ENCODE measurements at places on chromosomes 2 and 18. TPM values are rescaled to one million over a fixed set of nuclear protein-coding genes. Genes with fewer than 3 reads are reported as not detected.

Gene STPG4
- 12.7 TPM for total RNA-seq

Gene SPDYA
- total RNA-seq, result 2.0 TPM

Gene CUL3
- 81.1 TPM for total RNA-seq

Gene MALL
- 72.6 TPM for total RNA-seq

Gene RPL31
- total RNA-seq, result 1,158 TPM

DNA sequence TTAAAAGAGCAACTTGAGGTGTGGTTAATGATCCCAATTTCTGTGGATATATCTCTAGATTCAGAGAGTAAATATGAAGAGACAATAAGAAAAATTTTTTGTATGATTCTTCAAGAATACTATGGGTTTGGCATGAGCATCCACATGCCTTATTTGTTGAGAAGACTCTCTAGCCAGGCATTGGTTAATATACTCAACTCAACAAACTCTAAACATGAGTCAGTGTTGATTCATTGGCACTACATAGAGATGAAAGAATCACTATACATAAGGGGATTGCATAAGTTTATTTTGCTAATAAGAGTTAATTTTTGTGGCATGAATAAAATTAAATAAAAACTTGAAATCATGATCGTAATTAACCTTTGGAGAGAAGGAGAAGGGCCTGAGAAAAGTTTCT lies 930.2 kb upstream of the LRRTM1 start:
- no peaks in the 10 kb centered on the region for H3K36me3 ChIP-seq
- no peaks in the 10 kb centered on the region for H3K4me1 ChIP-seq
- H3K4me3 ChIP-seq, result no peak overlapping the region
- DNase-seq, result no peak
- H3K27me3 ChIP-seq, result no peaks in the 10 kb centered on the region

DNA sequence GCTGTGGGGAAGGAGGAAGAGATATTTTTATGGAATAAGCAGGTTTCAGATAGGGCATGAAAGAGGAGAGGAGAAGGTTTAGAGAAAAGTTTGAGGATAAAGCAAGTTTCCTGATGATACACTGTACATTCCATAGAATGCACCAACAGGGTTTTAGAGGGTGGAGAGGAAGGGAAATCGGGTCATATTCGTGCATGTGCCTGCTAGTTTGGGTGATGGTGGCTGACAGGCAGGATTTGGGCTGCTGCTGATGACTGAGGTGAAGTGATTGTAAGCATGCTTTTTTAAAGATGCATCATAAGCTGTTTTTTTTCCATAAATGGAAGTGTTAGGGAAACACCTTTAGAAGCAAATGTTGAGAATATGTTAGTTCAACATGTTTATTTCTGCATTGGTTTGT lies 68.8 kb downstream of the PMAIP1 start:
- no peak overlapping the region for H3K27ac ChIP-seq
- no peak for DNase-seq
- no peaks in the 10 kb centered on the region for H3K27me3 ChIP-seq
- no peaks in the 10 kb centered on the region for H3K4me1 ChIP-seq

DNA sequence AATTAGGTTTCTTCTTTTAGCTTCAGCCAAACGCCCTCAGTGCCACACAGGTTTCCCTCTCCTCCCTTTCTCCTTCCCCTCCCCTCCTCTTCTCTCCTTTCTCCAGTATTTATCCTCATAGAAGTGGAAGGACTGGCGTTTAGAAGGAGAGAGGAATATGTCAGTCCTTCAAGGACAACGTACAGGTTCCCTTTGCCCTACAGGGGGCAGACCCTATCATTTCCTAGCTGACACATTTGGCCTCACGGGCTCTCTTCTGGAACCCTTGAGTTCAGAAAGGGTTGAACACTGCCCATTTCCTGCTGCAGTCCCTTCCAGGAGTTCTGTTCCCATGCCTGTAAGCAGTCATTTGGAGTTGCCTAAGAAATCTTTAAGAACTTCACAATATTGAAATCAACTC lies 46.1 kb downstream of the CDCA7 start:
- peaks cover 27% of the 10 kb centered on the region for H3K4me1 ChIP-seq
- H3K27ac ChIP-seq, result no peak overlapping the region
- no peaks in the 10 kb centered on the region for H3K27me3 ChIP-seq
- DNase-seq, result peak; percentile 21

DNA sequence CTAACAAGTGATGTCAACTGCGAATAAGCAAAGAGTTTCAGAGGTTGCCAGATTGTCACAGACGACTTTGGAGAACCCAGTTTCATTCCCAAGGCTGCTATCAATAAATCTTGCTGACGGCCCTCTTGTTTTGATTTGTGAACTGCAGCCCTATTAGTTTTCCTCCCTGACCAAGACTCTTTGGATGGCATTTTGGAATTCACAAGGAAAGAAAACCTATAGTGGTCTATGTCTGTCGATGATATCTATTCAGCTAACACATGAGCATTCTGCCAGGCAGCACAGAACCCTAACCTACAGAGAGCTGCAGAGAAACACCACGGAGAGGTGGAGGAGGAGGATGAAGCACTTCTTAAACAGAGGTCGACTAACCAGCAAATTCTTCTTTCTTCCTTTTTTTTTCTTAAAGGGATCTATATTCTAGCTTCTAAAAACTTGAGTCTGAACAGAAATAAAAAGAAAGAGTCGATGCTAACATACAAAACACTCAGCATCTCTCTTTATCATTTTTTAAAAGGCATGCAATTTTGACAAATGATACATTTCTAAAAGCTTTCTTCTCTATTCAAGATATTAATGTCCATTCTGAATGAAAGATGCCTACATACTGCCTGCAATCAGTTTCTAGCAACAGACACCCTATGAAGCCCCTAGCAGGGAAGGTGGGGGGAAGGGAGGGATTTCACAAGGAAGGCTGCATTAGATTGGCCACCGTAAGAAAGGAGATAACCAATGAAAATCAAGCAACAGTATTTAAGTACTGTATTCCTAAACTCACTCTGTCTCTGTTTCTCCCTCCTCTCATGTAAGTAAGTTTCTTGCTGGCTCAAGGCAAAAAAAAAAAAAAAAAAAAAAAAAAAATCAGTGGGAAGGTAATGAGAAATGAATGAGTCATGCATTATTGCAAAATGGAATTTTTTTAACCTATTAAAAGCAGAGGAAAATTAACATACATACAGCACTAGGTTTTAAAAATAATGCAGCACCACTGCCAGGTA lies 83.0 kb upstream of the CHRNA1 start:
- H3K27ac ChIP-seq, result no peak overlapping the region
- H3K36me3 ChIP-seq, result no peaks in the 10 kb centered on the region
- no peaks in the 10 kb centered on the region for H3K27me3 ChIP-seq
- no peak overlapping the region for H3K4me3 ChIP-seq

DNA sequence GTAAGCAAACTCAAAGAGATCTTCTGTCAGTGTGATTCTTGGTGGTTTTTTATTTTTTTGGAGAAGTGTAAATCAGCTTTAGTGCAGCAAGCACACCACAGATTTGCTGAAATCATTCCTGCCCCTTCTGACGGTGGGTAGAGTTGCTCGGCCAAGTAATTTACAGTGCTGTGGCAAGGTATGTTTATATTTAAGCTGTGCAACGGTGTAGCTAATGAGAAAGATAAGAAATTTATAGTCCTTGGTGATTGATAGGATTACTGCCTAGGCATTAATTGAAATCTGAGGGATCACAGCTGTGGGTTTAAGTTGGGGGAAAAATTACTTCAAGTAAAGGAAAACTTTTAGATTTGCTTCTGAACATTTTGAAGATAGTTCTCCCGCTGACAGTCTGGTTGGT lies 286.6 kb downstream of the AGAP1 start:
- H3K27ac ChIP-seq, result no peak overlapping the region
- H3K36me3 ChIP-seq, result peaks cover 16% of the 10 kb centered on the region
- H3K27me3 ChIP-seq, result no peaks in the 10 kb centered on the region
- no peak for DNase-seq

DNA sequence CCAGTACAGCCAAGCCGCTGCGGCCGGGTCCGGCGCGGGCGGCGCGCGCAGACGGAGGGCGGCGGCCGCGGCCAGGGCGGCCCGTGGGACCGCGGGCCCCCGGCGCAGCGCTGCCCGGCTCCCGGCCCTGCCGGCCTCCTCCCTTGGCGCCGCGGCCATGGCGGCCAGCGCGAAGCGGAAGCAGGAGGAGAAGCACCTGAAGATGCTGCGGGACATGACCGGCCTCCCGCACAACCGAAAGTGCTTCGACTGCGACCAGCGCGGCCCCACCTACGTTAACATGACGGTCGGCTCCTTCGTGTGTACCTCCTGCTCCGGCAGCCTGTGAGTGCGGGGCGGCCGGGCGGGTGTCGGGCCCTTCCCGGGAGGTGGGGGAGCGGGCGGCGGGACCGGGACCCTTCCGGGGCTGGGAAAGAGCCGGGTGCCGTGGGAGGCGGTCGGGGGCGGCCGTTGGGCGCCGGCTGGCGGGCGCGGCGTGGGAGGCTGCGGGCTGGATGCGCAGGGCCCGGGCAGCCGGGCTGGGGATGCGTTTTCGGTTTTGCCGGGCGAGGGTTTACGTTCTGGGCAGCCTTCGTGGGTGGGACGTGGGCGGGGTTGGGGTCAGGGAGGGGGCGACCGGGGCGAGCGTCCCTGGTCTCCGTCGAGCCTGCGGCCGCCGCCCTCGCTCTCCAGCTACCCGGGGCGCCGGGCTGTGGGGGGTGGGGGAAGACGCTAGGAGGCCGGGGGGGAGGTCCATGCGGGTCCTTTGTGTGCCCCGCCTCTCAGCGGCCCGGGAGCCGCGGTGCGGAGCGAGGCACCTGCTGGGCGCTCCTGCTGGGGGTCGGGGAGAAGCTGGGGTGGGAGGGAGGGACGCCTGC lies 537 bp downstream of the AGFG1 start:
- H3K4me1 ChIP-seq, result peaks cover 34% of the 10 kb centered on the region
- peaks cover 24% of the 10 kb centered on the region for H3K36me3 ChIP-seq
- H3K4me3 ChIP-seq, result peak overlapping the region; percentile 81
- H3K27me3 ChIP-seq, result no peaks in the 10 kb centered on the region
- H3K27ac ChIP-seq, result peak overlapping the region; percentile 57

DNA sequence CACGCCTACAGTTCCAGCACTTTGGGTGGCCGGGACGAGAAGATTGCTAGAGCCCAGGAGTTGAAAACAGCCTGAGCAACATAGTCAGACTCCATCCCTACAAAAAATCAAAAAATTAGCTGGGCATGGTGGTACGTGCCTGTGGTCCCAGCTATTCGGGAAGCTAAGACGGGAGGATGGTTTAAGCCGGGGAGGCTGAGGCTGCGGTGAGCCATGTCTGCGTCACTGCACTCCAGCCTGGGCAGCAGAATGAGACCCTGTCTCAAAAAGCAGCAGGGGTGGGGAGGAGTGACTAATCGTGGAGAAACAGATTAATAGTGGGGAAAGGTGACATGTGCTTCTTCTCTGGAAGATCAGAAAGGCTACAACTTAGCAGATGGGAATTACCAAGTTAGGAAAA lies 58.1 kb upstream of the GPC1 start:
- no peak overlapping the region for H3K4me3 ChIP-seq
- no peaks in the 10 kb centered on the region for H3K27me3 ChIP-seq
- H3K4me1 ChIP-seq, result no peaks in the 10 kb centered on the region
- no peak overlapping the region for H3K27ac ChIP-seq

- H3K36me3 ChIP-seq, result no peaks in the 10 kb centered on the region
- no peaks in the 10 kb centered on the region for H3K4me1 ChIP-seq
- H3K27ac ChIP-seq, result no peak overlapping the region
- H3K4me3 ChIP-seq, result no peak overlapping the region
Measured at GRCh38 chr2:233084488-233084887, 24.3 kb downstream of the INPP5D start.

DNA sequence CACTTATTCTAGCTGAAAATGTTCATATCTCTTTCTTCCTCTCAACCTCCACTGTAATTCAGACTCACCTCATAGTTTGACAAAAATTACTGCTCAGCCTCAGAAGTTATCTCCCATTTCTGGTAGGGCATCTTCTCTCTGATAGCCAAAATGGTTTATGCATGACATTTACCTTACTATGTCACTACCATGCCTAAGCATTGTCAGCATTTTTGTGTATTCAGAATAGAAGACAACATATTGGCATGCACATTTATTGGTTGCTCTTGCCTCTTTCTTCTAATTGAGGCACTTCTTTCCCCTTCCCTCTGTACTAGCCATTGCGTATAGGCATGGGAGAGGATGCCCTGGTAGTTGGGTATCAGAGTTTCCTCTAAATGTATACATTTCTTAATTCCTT lies 406.1 kb upstream of the DCC start:
- H3K4me1 ChIP-seq, result no peaks in the 10 kb centered on the region
- no peak for DNase-seq
- H3K36me3 ChIP-seq, result no peaks in the 10 kb centered on the region
- no peaks in the 10 kb centered on the region for H3K27me3 ChIP-seq

DNA sequence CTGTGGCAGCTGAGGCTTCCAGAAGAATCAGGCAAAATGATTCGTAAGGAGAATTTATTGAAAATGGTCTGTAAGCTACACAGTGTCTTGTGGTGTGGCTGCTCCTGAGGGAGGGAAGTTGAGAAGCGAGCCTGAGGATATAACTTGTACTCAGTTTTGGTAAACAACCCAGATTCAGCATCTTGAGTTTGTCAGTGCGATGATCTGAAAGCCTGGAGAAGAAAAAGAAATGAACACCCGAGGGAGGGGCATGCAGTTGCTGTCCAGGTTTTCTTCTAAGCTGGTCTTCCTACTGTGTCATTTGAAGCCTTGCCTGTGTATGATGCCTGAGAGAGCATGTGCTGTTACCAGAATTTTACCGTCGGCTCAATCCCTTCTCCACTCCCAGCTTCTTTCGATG lies 87.3 kb downstream of the MAPK4 start:
- H3K4me3 ChIP-seq, result no peak overlapping the region
- no peaks in the 10 kb centered on the region for H3K36me3 ChIP-seq
- peaks cover 30% of the 10 kb centered on the region for H3K27me3 ChIP-seq
- no peak for DNase-seq
- H3K27ac ChIP-seq, result no peak overlapping the region
- H3K4me1 ChIP-seq, result no peaks in the 10 kb centered on the region

All from Calu3 (cell line).